ENCODE measurements at places on chromosomes 7 and 10.
A peak's percentile ranks its signal among the peaks of the same experiment; 100 is the strongest.

DNA sequence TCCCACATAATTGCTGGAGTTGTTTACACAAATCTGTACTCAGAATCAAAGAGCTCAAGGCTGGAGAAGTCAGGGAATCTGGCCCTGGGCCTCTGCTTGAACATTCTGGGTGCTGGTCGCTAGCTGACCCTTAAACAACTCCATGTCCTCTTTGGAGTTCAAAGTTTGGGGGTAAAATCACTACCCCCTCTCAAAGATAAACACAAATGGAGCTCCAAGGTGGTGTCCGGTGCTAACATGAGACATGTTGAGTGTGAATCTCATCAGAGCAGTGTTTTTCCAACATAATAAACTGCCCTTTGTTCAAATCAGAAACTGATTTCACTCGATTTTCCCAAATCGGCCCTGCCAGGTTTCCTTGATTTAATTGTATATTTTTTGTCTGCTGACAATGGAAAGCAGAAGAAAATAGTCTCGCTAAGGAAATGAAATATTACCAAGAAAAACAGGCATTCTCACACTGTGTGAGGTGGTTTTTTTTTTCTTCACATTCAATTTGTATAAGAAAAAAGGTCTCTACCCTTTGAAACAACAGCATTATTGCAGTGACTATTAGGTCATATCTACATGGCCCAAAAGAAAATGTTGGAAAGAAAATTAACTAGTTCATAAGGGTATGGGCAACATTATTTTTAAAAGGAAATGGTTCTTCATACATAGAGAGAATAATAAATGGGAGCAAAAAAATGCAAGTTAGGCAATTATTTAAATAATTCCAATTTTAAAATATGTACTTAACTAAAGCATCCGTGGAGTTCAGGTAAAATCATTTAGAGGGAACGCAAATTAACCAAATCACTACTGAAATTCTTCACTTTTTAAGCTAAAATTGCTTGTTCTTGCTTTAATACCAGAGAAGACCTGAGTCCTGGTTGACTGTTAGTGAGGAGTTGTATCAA lies 56.1 kb upstream of the CAPZA2 start:
- DNase-seq = no peak

- DNase-seq = no peak
Measured at GRCh38 chr7:82789883-82790609, 346.5 kb upstream of the CACNA2D1 start.

- no peak for DNase-seq
Measured at GRCh38 chr10:102634686-102635085, 9.6 kb upstream of the TRIM8 start.

DNA sequence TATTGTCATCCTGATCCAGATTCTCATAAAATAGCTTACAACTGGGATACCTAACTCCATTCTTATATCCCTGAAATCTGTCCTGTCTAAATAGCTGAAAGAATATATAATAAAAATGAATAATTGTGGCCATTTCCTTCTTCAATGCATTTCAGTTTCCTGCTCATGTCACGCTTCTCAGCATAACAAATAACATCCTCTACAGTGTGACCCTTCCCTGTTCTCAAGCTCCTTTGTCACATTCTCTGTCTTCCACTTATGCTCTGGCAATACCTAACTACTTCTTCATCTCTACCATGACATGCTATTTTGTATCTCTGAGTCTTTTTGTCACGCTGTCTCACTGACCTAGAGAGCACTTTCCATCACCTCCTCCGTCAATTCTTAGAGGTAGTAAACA lies 884.1 kb upstream of the LRRTM3 start:
- no peak for DNase-seq

GRCh38 chr7:129522088-129522970 lies 20.0 kb downstream of the SMKR1 start:
- no peak for DNase-seq

GRCh38 chr7:64849250-64849923 lies 53.7 kb upstream of the ZNF273 start:
- peak; percentile 91 for DNase-seq

DNA sequence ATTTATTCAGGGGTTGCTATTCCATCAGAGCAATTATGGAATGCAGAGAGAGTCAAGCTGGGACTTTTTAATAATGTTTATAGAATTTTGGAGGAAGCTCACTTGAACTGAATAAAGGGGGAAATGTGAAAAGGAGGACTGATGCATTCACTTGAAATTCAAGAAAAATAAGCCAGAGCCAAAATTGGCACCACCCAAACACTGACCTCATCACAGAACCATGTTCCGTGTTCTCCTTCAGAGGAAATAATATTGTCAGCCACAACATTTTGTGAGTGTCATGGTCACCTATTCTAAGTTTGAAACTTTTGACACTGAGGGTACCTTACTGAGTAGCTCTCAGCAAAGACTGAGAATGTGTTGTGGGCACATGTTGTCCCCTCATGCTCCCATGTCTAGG lies 207.0 kb downstream of the ANK3 start:
- DNase-seq = no peak

DNA sequence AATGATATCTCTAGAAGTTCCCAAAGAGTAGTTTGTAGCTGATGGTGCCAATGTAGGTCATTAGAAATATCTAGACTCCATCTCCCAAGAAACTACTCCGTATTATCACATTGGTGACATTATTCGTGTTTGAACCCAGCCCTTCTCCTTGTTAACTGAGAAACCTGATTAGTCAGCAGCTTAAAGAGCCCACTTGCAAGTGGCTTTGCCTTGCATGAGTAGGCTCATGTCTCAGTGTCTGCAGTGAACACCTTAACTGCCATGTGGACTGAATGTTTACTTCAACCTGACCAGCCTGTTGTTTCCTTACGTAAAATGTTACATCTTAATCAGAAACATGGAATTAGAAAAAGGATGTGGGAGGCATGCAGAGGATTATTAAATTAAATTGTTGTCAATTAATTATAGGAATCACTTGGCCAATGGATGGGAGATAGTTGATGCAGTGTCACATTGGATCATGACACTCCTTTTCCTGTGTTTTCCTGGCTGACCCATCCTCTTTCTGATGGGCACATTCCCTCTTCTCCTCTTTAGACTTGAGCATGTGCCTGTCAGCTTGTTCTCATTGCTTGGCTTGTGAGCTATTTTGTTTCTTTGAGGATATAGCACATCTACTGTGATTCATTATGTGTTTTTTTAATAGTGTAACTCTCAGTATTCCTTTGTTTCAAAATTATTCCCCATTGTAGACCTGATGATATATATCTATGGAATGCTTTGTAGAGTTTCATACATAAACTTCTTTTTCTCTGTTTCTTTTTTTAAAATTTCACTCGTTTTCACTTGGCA lies 18.0 kb downstream of the STARD3NL start:
- no peak for DNase-seq

- DNase-seq = no peak
Measured at GRCh38 chr7:132614428-132615318, 38.4 kb upstream of the PLXNA4 start.
